ENCODE measurements at places on chromosomes 12 and 14. TPM values are rescaled to one million over a fixed set of nuclear protein-coding genes. Genes with fewer than 3 reads are reported as not detected.

- no peak for DNase-seq
These were observed 36.4 kb downstream of the PITPNM2 start for GRCh38 chr12:123114304-123115083.

The MORN3 gene
- total RNA-seq, result 0.18 TPM

GRCh38 chr12:96874211-96874610 is 32.8 kb upstream of the NEDD1 start:
- no peak for DNase-seq

DNA sequence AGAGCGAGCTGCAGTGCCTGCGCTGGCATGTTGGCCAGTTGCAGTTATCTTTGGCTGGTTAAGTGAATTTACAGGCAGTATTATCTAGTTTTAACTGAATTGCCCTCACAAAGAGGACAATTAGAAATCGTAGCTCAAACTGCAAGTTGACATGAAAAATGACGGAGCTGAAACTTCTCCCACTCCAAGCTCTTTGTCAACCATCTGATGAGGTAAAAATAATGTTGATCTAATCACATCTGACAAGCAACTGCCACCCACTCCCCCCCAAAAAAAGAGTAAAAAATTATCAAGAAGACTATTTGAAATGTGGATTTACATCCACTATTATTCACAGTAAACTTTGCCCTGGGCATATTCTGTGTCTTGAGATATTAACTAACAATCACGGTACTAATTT is 84.7 kb upstream of the VASH1 start:
- DNase-seq, result no peak

DNA sequence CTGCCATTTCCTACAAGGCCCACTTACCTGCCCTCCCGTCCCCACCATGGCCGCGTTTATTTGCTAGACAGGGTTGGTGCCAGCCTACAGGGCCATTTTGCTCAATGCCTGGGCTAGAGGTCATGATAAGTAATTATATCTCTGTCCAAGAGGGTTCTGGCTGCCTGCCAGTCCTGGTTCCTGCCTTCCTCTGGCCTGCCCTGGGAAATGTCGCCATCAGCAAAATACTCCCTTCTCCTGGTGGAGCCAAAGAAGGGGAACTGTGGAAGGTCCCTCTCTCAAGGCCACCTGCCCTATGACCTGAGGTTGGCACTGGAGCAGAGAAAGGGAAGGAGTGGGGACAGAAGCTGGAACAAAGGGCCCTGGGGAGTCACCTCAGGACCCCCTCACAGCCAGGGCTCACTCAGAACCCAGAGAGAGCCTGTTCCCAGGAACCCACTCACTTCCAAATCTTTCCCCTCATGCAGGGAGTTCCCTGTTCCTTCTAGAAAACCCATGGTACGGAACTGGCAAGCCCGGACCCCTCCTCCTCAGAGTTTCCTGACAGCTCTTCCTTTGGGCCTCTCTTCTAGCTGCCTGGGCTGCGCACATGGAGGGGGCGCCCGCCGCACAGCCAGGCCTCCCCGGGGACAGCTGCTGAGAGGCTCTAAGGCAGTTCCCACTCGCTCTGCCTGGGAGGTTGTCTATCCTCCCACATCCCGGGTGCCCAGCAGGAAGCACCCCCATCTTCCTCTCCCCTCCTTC is 280.5 kb downstream of the DPF3 start:
- DNase-seq, result no peak

The COX8C gene
- total RNA-seq, result not detected

DNA sequence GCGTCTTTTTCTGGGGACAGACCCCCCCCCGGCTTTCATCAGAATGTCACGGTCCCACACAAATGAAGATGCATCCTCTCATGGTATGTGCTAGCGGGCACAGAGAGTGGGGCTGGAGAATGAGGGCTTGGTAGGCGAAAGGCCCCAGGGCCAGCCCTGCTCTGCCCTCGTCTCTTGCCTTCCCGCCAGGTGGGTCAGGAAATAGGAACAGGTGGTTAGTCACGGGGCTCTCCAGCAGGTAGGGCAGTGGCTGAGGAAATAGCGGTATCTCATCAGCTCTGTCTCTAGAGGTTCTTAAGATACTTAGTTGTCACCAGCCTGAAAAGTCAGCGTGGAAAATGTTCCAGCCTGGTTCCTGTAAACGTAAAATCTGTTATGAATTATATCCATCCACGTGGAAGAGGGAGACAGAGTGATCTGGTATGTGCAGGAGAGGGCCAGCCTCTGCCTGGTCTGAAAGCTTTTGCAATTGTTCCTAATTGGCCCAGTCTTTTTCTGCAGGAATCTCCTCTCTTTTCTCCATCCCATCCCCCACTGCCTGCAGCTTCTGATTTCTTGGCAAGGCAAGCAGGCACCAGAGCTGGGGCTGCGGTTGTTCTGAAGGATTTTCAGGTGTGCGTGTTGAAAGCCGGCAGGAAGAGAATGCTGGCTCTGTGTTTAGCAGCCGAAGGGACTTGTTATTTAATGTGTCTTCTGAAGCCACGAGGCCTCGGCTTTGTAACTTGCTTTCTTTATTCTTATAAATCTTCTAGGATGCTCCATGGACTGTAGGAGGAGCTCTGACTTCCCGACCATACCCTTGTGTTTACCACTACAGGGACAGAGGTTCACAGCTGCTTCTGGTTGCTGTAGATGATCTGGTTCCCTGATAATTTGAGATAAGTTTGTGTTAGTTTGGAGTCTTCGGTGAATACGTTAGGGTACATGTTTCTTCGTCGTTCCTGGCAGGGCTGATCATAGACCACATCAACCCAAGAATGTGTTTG is 131.1 kb downstream of the CACNA1C start:
- DNase-seq, result peak; percentile 46

The CCDC60 gene
- total RNA-seq, result not detected

The HOXC9 gene
- total RNA-seq, result 0.42 TPM

GRCh38 chr14:103110681-103111231 is 12.5 kb upstream of the TNFAIP2 start:
- DNase-seq, result no peak

- DNase-seq, result no peak
These were observed 24.5 kb downstream of the SLC16A7 start for GRCh38 chr12:59620326-59620725.

GRCh38 chr14:67583711-67584644 is 16.1 kb downstream of the PIGH start:
- DNase-seq, result peak; percentile 64

DNA sequence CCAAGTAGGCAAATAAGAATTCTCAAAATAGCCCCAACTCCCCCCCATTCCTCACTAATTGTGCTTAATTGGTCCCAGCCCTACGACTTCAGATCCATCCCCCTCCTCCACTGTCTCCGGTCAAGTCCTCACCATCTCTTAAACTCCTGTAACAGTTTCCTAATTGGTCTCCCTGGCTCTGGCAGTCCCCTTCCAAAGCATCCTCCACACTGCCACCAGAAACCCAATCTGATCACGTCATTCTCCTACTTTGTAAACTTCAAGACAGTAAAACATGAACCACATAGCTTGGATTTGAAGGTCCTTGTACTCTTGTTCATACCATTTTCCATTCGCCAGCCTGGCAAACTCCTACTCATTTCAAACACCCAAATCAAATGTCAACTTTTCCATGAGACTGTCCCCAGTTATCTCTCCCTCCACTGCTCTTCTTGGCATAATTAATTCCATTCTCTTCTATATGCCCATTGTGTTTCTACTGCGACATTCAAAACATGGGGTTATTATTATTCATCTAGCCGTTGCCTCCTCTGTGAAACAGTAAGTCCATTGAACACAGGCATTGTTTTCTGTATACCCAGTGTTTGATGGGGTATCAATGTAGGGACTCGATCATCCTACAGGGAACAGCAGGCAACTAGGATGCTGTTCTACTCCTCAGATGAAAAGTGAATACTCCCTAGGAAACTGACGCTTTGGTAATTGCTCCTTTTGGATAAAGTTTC is 104.6 kb downstream of the EGLN3 start:
- DNase-seq, result no peak

DNA sequence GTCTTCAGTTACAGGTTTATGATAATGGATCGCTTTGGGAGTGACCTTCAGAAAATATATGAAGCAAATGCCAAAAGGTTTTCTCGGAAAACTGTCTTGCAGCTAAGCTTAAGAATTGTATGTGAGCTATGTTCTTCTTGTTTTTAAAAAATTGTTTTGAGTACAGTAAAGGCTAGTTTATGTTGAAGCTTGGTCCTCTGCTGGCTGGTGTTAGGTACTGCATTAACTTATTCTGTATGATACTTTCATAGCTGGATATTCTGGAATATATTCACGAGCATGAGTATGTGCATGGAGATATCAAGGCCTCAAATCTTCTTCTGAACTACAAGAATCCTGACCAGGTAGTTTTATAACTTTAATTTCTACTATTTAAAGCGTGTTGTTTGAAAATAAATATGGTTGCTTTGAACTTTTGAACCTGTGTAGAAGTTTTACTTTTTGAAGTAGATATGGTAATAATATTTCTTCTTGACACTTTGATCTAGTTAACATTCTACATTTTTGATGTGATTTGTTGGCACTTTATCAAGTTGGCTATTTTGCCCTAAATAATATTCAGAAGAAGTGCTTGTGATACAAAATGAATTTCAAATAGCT is 55.7 kb downstream of the VRK1 start:
- peak; percentile 43 for DNase-seq

GRCh38 chr12:128687851-128688250 is 135.9 kb downstream of the SLC15A4 start:
- no peak for DNase-seq

The CSRP2 gene
- not detected for total RNA-seq

DNA sequence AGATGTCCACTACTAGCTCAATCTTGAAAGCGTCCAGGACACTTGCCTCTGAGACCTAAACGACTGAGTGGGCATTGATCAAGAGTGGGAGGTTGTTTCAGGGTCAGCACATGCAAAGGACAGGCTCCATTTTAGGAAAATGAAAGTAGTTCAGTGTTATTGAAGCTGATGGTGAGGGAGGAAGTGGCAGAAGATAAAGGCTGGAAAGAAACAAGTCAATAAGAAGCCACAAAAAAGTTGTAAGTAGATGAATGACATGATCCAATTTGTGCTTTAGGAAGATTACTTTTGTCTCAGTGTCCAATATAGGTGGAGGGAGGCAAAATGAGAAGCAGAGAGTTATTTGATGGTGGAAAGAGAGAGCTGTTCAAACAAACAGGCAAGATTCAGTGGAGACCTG is 22.0 kb downstream of the GPR65 start:
- no peak for DNase-seq

The LRP1-AS gene
- not detected for total RNA-seq

The ADAMTS20 gene
- not detected for total RNA-seq

GRCh38 chr12:40253936-40254335 is 29.1 kb downstream of the LRRK2 start:
- no peak for DNase-seq

The PRKAG1 gene
- 41.5 TPM for total RNA-seq

The WDHD1 gene
- 56.3 TPM for total RNA-seq

DNA sequence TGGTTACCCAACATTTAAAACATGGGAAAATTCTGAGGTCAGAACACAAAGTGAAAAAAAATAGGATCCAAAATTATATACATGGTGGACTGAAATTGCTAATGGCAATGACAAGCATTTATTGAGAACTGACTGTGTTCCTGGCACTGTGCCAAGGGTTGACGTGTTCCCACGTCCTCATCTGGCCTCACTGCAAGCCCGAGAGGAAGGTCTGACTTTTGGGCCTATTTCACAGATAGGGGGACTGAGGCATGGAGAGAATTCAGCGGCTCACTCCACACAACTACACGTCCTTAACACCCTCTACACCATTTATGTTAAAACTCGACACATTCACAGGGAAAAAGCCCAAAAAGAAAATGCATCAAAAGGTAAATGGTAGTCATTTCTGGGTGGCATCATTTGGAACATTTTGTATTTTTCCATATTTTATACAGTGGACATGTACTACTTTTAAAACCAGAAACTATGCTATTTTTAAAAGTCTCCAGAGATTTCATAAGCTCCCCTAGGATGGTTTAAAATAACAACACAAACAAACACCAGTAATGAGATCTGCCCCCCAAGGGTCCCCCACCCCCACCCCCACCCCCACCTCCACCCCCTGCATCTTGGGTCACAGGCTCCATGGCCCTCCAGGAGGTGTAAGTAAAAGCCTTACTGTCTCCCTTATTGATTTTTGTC is 27.7 kb downstream of the CLMN start:
- DNase-seq, result peak; percentile 54

DNA sequence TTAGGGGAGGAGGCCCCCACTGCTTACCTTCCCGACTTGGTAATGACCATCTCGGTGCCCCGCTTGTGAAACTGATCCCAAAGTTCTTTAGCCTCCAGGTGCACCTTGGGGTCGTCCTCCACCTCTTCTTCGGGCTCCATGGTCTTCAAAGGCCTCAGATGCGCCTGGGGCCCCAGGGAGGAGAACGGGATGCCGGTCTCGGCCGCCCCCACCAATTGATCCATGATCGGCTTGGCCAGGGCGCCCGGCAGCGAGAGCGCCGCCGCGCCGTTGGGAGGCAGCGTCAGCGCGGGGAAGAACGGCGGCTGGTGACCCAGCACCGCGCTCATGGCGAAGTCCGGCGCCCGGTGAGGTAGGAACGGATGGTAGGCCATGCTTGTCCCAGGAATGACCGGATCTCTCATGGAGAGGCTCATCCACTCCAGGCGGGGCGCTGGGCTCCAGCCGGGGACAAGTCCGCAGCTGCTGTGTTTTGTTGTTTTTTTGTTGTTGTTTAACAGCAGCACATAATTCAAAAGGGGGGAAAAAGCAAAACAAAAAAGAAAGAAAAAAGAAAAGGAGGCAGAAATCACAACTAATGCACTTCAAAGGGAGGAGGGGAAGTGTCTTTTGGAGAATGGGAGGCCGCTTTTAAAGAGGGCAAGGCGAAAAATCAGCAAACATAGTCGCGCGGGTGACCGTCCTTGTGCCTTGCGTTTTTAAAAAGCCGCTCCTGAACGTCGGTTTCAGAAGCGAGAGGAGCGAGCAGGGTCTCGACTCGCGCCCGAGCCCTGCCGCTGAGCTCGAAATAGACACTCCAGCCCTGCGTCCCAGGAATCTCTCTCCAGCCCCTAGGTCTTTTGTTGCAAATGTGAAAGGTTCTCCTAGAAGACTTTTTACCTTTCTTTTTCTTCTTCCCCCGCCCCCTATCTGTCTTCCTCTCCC is 928 bp downstream of the TBX3 start:
- no peak for DNase-seq

DNA sequence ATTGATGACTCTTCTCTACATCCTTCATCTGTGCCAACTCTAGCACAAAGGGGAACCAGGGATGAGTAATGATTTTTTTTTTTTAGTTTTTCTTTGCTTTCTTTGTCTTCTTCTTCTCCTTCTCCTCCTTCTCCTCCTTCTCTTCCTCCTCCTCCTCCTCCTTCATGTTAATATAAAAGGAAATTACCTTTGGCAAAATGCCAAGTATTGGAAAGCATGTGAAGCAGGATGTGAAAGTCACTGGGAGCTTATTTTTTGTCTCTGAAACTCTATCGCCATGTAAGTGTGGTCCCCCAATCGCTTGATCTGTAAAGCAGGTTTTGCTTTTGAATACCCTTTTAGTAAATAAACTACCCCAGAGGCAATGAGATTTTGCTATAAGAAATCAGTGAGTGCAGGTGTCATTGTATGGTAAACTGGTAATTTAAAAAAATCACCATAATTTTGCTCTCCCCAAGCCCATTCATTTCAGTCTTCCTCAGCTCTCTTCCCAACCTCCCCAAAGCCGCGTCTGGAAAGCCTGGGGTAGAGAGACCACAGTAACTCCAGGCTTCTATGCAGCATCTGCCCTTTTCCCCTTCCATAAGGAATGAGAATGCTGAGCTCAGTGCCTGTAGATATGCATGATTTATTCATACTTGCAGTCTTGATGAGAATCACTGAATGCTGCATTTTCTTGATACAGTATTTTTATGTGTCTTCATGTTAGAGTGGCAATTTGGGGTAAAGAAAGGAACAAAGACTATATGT is 388.7 kb downstream of the TMEM117 start:
- DNase-seq, result no peak
